ENCODE measurements at places on chromosomes 4 and X.

DNA sequence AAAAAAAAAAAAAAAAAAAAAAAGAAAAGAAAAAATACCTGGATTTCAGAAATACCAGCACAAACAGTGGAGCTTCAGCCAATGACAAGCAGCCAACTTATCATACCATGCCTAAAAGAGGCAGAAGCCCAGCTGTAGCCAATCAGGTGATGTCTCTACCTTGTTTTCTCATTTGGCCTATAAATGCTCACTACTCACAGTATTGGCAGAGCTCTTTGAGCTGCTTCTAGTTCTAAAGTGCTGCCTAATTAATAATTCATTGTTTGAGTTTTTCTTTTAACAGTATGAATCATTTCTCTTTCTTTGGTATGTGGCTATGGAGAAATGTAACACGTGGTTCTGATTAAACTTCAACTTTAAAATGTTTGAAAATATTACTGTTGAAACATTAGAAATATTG lies 188.8 kb upstream of the TECRL start:
- no peak for DNase-seq

GRCh38 chrX:47146936-47147859 lies 2.2 kb downstream of the RBM10 start:
- no peak for DNase-seq

DNA sequence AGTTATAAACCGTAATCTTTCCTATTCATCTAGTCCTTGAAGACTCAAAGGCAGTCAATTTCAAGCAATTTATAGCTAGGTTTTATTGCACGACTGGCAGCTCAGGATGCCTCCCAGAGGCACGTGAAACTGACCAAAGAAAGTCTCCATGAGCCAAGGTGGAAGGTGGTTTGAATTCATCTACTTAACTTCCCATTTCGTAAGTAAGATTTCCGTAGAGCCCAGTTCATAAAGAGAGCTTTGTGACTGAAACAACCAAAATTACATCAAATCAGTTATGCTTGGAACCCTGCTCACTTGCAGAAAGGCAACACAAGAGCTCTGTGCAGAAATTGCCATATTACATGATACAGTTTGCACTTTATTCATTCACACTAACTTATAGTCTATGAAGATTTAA lies 556.0 kb downstream of the TRIML1 start:
- no peak for DNase-seq

GRCh38 chr4:14465057-14465456 lies 537.2 kb upstream of the CPEB2 start:
- no peak for DNase-seq

DNA sequence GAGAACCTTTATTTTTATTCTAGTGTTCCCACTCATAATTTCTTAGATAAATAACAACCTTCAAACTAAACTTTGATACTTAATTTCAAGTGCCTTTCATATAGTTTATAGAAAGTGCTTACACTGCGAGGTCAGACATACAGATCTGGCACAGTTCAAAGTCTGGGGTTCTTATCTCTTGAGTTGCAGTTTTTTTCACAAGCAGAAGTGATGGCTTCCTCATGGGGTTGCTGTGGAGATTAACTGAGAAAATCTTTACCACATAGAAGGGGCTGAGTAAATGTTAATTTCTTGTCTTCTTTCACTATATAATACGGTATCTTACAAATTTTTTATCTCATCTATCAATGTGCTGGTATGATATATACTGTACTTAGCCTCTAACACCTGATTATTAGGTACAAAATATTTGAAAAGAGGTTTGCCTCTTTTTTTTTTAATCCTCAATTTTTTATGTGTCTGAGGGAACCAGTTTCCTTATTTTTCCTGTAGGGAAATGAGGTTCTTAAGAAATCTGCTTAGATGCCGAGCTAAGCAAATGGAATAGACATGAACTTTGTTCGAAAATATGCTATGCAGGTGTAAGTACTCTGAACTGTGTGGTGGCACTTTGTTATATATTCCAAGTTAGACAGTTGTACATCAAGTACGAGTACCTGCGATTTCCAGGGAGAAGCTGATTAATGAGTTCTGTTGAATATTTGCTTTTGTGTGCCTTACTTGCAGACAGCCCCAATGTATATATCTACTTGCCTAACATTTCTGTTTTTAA lies 3.3 kb downstream of the ING2 start:
- DNase-seq, result no peak

- DNase-seq, result no peak
Observed at GRCh38 chrX:68842781-68843581, 14.2 kb downstream of the EFNB1 start.

- no peak for DNase-seq
Observed at GRCh38 chrX:20225488-20225833, 41.2 kb downstream of the RPS6KA3 start.

- DNase-seq, result no peak
Observed at GRCh38 chrX:108590496-108590895, 145.9 kb downstream of the IRS4 start.

DNA sequence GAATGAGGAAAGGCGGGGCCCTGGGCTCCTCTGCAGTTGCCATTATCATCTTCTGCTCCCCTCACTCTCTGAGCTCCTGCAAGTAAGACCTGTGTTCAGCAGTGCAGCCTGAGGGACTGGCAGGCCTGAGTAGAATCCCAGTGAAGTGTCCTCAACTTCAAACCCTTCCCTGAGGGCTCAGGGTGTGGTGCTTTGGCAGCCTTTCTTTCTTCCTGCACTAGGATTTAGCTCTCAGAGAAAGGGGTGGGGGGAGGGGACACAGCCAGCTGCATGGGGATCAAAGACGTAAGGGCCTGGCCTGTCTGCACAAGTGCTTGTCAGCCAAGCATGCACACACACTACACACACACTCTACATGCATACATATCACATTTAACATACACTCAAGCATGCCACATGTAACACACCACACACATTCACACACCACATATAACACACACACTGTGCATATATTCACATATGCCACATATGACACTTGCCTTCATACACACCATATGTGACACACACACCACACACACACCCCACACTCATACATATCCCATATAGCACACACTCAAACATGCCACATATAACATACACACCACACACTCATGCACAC lies 223.4 kb upstream of the RPL34 start:
- no peak for DNase-seq

DNA sequence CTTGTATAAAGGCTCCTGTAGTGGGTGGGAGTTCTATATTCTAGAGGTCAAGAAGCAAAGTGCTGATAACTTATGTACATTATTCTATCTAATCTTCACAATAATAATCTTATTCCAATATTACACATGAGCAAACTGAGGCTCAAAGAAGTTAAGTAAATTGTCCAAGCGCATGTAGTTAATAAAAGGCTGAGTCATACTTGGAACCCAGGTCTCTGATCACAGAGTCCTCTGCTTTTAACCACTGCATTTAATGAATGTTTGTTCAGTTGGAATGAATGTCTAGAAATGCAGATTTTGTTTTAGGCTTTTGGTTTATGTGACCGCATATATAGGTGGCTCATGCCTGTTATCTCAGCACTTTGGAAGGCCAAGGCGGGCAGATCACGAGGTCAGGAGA lies 88.4 kb upstream of the PAQR3 start:
- DNase-seq, result no peak

Measured in femur (tissue), 1 donor.